ENCODE measurements at places on chromosomes 16 and 17. TPM values are rescaled to one million over a fixed set of nuclear protein-coding genes. Genes with fewer than 3 reads are reported as not detected.

GRCh38 chr17:42773290-42774035 is at the start of gene VPS25:
TSS of gene VPS25 (plus strand) at chr17:42773449. CDS start at chr17:42773476, 27 bp downstream.
- peaks cover 7% of the 10 kb centered on the region for H3K36me3 ChIP-seq
- H3K4me3 ChIP-seq = peak within 1 kb of the TSS; percentile 80
- H3K27me3 ChIP-seq = no peaks in the 10 kb centered on the region
- peaks cover 7% of the 10 kb centered on the region for H3K4me1 ChIP-seq
- peak within 1 kb of the TSS; percentile 91 for H3K27ac ChIP-seq
- DNase-seq = peak; percentile 89

DNA sequence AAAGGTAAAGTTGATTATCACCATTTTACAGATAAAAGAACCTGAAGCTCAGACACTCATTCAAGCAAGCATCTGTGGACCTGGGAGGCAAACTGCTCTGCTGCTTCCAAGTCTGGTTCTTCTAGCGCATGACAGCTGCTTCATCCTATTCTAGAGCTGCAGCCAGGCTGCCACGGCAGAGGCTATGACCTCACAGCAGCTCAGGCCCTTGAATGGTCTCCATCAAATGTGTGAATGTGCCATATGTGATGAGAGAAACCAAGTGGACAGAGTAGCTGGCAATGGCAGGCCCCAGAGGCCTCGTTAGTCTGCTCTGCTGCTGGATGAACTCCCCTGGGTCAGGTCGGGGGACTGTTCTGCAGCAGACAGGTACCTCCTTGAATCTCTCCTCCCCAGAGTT is 30.7 kb upstream of the FOXJ1 start:
- no peaks in the 10 kb centered on the region for H3K4me1 ChIP-seq
- H3K4me3 ChIP-seq = no peak overlapping the region
- no peaks in the 10 kb centered on the region for H3K27me3 ChIP-seq
- no peak for DNase-seq
- H3K27ac ChIP-seq = no peak overlapping the region
- H3K36me3 ChIP-seq = peaks cover 7% of the 10 kb centered on the region

- peak overlapping the region; percentile 92 for H3K27ac ChIP-seq
- peak overlapping the region; percentile 61 for H3K4me3 ChIP-seq
- DNase-seq = no peak
- H3K4me1 ChIP-seq = no peaks in the 10 kb centered on the region
Observed at GRCh38 chr17:75979705-75980187, 706 bp downstream of the TEN1 start.

DNA sequence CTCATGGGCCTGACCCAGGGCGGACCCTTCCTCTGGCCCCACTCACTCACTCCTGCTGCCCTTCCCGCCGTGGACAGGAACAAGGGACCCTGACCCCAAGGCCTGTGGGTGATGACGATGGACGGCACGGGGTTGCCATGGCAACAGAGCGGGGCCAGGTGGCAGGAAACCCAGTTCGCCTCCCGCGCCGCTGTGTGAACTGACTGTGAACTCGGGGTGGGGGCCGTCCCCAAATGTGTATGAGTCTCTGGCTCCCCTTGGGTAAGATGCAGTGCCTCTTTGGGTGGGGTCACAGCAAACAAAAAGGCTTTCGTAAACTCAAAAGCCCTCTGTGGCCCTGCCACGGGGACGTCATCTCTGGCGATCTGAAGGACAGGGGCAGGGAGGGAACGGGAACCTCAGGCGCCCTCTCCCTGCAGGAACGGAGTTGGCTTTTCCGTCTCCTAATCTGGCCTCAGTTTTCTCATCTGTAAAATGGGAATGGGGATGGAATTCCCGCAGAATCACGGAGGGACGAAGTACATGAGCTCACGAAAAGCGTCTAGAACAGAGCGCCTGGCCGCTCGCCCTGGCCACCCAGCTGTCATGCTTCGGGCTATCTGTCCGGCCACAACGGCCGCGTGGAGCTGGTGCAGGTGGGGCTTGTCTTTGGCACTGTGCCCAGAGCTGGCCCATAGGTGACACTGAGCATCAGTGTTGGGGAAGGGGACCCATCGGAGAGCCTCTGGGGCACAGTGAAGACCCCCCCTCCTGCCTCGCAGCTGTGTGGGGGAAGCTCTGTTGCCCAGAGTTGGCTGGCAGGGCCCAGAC is 44.9 kb upstream of the PABPN1L start:
- no peak for DNase-seq
- no peaks in the 10 kb centered on the region for H3K4me1 ChIP-seq
- H3K36me3 ChIP-seq = no peaks in the 10 kb centered on the region
- H3K27me3 ChIP-seq = no peaks in the 10 kb centered on the region
- H3K27ac ChIP-seq = no peak overlapping the region

DNA sequence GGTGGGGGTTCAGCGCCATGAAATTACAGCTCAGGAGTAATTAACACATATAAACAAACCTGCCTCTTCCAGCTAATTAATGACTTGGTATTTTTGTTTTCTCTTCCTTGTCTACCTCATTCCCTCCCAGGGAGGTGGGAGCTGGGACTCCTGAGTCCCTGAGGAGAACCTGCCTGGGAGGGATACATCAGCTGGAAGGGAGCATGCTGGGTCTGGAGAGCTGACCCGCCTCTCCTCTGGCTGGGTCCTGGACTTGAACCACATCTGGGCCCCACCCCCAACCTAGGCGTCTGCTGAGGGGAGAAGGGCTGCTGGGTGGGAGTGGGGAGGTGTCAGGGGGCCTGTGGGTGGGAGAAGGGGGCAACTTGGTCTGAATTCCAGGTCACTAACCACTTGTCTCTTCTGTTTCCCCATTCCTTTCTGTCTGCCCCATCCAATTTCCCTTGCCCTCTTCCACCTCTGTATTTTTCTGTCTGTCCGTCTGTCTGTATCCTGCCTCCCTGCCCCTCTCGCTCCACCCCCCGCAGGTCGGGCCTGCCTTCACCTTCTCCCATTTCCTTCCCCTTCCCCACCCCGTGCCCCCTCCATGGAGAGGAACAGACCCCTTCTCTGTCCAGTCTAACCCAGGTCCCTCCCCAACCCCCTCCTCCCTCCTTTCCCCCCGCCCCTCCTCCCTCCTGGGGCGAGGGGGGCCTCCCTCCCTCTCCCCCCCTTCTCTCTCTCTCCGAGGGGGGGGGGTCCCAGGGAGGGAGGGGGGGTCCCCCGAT is at the start of gene NLGN2:
TSS of gene NLGN2 (plus strand) at position 361 of the 767 bp plus-strand sequence. CDS start 411 bp downstream, outside the sequence.
- H3K27ac ChIP-seq = no peak within 1 kb of the TSS
- H3K4me3 ChIP-seq = no peak within 1 kb of the TSS
- no peaks in the 10 kb centered on the region for H3K36me3 ChIP-seq

Gene DPEP2
- 1.4 TPM for polyA plus RNA-seq

DNA sequence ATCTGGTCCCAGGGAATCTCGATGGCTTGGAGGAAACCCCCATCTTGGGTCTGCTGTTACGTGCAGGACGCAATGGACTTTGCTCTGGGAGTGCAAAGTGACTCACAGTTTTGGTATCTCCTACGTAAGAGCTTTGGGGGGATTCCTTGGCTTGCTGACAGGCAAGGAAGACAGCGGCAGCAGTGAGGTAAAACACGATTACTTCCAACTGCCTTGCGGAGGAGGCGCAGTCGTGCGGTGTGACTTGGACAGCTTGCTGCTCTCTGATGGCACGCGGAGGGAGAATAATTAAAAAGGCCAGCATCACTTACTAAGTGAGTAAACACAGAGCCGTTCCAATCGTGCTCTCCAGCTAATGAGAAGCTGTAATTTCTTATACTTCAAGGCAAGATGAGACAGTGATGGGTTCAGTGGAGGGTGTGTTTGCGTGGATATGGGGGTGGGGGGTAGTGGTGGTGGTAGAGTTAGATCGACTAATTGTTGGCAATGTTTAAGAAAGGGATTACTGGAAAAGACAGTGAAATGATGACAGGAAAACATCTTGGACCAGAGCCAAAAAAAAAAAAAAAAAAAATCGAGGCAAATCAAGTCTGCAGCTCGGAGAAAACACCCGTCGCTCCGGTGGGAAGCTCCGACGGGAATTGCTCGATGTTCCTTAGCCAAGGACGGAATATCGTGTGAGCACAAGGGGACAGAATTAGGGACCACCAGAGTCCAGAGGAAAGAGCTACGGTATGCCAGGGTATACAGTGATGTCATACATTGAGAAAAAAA is 184.8 kb upstream of the ZFHX3 start:
- H3K36me3 ChIP-seq = no peaks in the 10 kb centered on the region
- peak; percentile 81 for DNase-seq
- H3K4me1 ChIP-seq = no peaks in the 10 kb centered on the region
- no peak overlapping the region for H3K27ac ChIP-seq
- peak overlapping the region; percentile 2 for H3K4me3 ChIP-seq
- H3K27me3 ChIP-seq = no peaks in the 10 kb centered on the region

DNA sequence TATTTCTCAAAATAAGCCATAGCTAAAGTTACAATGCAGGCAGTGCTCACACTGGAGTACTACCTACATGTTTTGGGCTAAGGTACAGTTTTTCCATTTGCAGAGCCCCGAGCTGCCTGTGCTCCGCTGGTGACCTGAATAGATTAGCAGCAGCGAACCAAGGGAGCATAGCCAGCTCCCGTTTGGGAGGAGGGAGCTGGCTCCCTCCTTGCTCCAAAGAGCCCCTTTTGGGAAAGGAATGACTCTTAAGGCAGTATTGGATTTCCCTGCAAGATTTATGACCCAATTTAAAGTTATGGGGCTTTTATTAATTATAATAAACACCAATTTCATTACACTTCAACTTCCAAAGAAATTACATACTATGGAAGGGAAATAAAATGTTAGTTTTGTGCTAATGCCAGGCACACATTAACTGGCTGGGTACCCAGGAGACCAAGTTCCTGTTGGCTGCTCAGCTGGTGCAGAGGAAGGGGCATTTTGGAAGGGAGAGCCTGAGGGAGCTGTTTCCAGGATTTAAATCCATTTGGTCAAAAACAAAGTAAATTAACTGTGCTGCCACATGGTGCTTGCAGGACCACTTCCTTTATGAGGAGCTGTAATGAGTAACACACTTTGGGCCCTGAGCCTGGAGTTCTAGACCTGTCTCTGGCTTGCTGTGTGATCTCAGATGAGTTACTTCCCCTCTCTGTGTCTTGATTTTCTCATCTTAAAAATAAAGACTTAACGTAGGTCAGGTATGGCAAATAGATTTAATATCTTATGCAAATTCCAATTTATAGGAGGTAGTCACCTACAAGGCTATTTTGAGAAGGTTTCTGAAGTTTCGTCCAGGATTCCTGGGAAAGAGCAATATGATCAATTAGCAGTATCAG is 362.1 kb upstream of the CCL2 start:
- H3K27me3 ChIP-seq = peaks cover 7% of the 10 kb centered on the region
- DNase-seq = no peak

DNA sequence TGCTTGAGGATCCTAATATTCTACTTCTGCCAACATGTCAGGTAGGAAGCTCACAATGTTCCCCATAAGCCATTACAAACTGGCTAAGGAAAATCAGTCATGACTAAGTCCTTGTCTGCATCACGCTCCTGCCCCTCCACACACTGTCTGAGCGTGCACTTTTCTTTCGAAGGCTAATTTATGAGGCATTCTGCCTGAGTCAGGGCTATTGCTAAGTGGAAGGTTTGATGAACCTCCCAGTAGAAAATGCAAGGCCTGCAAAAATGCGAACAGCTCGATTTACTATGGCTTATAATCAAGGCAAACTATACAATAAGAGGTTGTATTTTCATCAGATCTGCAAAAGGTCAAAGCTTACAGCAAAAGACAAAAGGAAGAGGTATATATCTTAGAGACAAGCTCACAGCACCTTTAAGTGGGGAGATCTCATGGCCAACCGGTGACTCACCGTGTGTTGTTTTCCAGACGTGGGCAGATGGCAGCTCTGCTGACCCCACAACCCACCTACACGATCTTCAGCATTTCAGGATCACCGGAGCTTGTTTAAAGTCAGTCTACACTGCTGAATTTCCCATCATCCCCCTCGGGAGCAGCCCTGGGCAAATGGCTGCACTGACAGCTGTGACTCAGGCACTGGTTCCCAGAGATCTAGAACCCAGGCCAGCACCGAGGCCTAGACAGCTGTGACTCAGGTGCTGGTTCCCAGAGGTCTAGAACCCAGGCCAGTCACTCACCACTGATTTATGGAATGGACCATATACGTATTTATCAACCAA is 26.1 kb downstream of the MEAK7 start:
- no peak for DNase-seq
- no peak overlapping the region for H3K4me3 ChIP-seq
- peaks cover 8% of the 10 kb centered on the region for H3K36me3 ChIP-seq
- H3K27me3 ChIP-seq = no peaks in the 10 kb centered on the region
- H3K4me1 ChIP-seq = no peaks in the 10 kb centered on the region

- H3K36me3 ChIP-seq = peaks cover 44% of the 10 kb centered on the region
- H3K4me1 ChIP-seq = peaks cover 34% of the 10 kb centered on the region
- H3K27ac ChIP-seq = peak overlapping the region; percentile 97
- DNase-seq = peak; percentile 82
Observed at GRCh38 chr17:7889166-7889955, 772 bp downstream of the CHD3 start.

- H3K27ac ChIP-seq = no peak overlapping the region
- no peak overlapping the region for H3K4me3 ChIP-seq
- peak; percentile 28 for DNase-seq
- no peaks in the 10 kb centered on the region for H3K27me3 ChIP-seq
Observed at GRCh38 chr16:58022601-58023371, 2.8 kb upstream of the MMP15 start.

GRCh38 chr16:12539185-12539929 is 264.3 kb downstream of the CPPED1 start:
- DNase-seq = peak; percentile 22
- H3K4me1 ChIP-seq = no peaks in the 10 kb centered on the region
- no peaks in the 10 kb centered on the region for H3K36me3 ChIP-seq
- no peak overlapping the region for H3K4me3 ChIP-seq

GRCh38 chr16:70151391-70151790 is 22.2 kb upstream of the CLEC18C start:
- no peaks in the 10 kb centered on the region for H3K27me3 ChIP-seq
- no peak for DNase-seq
- H3K4me3 ChIP-seq = no peak overlapping the region
- peaks cover 12% of the 10 kb centered on the region for H3K36me3 ChIP-seq
- no peaks in the 10 kb centered on the region for H3K4me1 ChIP-seq
- H3K27ac ChIP-seq = peak overlapping the region; percentile 85

Gene GNG13
- polyA plus RNA-seq = 2.9 TPM

DNA sequence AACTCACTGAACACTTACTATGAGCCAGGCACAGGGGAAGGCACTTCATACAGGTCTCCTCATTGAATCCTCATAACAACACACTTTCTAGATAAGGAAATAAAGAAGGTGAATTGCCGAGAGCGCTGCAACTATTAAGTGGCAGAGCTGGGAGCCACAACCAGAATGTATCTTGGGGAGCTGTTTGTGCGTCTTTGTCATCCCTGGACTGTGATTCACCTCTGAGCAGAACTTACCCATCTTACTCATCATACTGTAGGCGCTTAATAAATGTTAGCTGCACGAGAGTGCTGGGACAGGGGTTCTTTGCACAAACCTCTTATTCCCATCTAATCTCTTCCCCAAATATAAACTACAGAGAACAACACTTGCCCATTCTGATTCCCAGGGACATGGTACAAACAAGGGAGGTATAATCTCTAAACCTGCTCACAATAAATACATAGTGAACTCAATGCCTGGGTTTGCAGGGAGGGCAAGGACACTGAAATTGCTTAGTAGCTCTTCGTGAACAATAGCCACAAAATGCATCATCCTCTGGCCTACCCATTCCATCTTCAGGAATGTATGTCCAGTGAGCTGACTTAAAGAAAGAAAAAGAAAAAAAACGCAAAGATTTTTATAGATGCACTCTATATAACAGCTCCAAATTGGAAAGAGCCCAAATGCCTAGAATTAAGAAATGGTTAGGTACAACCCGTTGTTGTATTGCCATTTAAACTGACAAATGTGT is 43.0 kb downstream of the MYO18A start:
- peaks cover 2% of the 10 kb centered on the region for H3K36me3 ChIP-seq
- H3K27me3 ChIP-seq = no peaks in the 10 kb centered on the region
- no peak overlapping the region for H3K27ac ChIP-seq
- peaks cover 6% of the 10 kb centered on the region for H3K4me1 ChIP-seq
- no peak for DNase-seq

- peaks cover 15% of the 10 kb centered on the region for H3K36me3 ChIP-seq
- H3K27ac ChIP-seq = no peak overlapping the region
- H3K4me3 ChIP-seq = no peak overlapping the region
- H3K27me3 ChIP-seq = no peaks in the 10 kb centered on the region
- peak; percentile 55 for DNase-seq
Observed at GRCh38 chr16:88633684-88634140, 4.7 kb upstream of the IL17C start.
